Activated naive CD4-positive, alpha-beta T cell treated with anti-CD3 and anti-CD28 coated beads, Interleukin-2, amount 10 ng/mL, durations not matched to agents 5 hours and 36 hours (primary cell): ENCODE measurements at places on chromosomes 12 and 14. TPM values are rescaled to one million over a fixed set of nuclear protein-coding genes. Genes with fewer than 3 reads are reported as not detected.

Gene REC8
- 48.9 TPM for total RNA-seq

Gene AQP2
- not detected for total RNA-seq

Gene TMEM30B
- 0.55 TPM for total RNA-seq

Gene TMEM229B
- 12.2 TPM for total RNA-seq

Gene FBXO21
- total RNA-seq: 25.6 TPM

Gene MYO1H
- not detected for total RNA-seq

Gene SETD3
- total RNA-seq: 52.9 TPM

Gene GLIPR1
- 21.8 TPM for total RNA-seq

Gene APOLD1
- total RNA-seq: 9.0 TPM

Gene DIO2
- not detected for total RNA-seq

Gene KERA
- not detected for total RNA-seq

Gene CBLN3
- total RNA-seq: 4.5 TPM

Gene ESR2
- total RNA-seq: 0.05 TPM

Gene DPF3
- 11.3 TPM for total RNA-seq

Gene TAS2R50
- total RNA-seq: 0.55 TPM

Gene KCNK10
- not detected for total RNA-seq

Gene CACNA2D4
- 11.3 TPM for total RNA-seq

Gene RNASE3
- total RNA-seq: not detected

Gene WNT1
- total RNA-seq: 0.73 TPM

Gene ANO4
- total RNA-seq: not detected

Gene SOX5
- total RNA-seq: not detected

Gene NDRG2
- 12.3 TPM for total RNA-seq

Gene TCL1B
- not detected for total RNA-seq

Gene USP44
- total RNA-seq: 5.7 TPM

Gene TEAD4
- 1.2 TPM for total RNA-seq

Gene SLC15A4
- total RNA-seq: 25.2 TPM

Gene TPH2
- not detected for total RNA-seq

Gene MSI1
- total RNA-seq: not detected

Gene PROX2
- total RNA-seq: not detected

Gene PMCH
- not detected for total RNA-seq

Gene APOF
- not detected for total RNA-seq

Gene PTPRQ
- total RNA-seq: not detected

Gene PLBD1
- not detected for total RNA-seq

Gene ARHGEF25
- total RNA-seq: 0.76 TPM

Gene SLC25A47
- total RNA-seq: not detected

Gene PDE3A
- not detected for total RNA-seq
